ENCODE measurements at places on chromosomes 3 and 15.

DNA sequence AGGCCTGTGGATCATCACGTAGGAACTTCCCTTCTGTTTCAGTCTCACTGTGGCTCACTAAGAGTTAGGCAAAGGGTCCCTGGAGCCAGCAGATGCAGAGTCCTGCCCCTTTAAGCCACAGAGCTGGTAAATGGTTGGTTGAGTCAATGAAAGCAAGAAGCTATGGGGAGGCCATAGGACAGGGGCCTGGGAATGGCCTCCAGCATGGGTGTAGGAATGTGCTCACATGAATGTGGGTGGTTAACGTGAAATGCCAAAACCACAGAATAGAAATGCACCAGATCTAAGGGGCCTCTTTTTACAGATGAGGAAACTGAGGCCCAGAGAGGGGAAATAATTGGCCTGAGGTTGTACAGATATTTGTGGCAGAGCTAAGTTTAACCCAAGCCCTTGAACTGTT is 150.3 kb downstream of the TLE3 start:
- DNase-seq: no peak

GRCh38 chr3:72629191-72629631 is 219.0 kb downstream of the SHQ1 start:
- no peak for DNase-seq

DNA sequence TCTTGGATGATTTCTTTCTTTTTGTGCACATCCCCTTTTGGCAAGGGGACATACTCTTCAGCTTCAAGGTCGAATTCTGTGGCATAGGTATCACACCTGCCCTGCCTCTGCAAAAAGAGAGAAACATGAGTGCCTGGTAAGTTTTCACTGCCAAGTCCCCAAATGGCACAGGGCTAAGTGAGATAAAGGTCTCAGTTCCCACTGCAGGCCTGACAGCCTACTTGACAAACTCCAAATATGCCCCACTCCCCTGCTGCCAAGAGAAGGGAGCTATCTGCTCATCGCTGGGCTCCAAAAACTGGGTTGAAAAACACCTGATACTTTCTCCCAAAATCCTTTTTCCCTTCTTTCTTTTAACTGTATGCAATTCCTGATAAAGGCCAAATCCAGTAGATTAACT is 23.0 kb downstream of the RUVBL1 start:
- no peak for DNase-seq

- no peak for DNase-seq
Observed at GRCh38 chr3:65569845-65570405, 468.8 kb downstream of the MAGI1 start.

DNA sequence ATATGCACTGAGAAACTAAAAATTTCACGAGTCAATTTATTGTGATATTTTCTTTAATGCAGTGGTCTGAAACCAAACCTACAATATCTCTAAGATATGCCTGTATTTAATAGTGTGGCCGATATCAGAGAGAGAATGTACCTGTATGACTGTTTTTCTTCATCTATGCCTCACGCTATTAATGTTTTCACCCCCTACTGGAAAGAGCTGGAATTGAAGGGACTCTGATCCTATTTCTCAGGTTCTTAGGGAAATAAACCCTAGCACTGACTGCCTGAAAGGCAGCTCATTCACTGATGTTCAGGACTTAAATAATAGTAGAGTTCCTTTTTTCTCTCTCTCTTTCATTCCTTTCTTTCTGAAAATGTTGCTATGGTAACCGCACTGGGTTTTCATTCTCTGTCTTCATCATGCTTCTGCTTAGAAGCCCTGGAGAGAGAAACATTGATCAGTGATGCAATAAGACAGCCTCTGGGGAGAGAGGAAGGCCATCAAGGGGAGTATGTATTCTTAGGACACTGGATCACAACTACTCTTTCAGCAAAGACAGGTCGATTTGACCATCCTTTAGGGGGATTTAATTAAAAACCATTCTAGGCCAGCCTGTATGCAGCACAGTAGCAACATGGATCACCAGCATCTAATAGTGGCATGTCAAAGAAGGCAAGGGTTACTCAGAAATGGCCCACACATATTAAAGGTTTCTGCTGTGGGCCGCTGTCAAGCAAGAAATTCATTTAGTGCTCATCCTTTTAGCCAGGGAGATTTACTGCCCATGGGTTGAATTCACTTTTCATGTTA is 1135.7 kb downstream of the IGSF11 start:
- DNase-seq: no peak

- DNase-seq: no peak
Observed at GRCh38 chr15:51496246-51496645, 126.3 kb downstream of the DMXL2 start.

DNA sequence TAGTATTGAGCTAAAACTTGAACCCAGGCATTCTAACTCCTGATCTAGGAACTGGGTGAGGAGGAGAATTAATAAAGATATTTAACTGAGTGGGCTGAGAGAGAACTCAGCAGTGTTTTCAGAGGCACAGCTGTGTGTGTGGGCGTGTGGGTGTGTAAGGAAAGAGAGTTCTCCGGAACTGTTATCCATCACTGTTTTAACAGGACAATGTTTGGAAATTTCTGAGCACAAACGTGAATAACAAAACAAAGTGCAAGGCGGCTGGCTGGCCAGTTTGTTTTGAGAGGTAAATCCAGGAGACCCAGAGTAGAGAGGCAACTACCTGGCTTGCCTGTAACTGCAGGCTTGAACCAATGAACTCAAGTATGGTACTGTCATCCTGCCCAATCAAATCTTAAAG is 5.0 kb upstream of the PTPN9 start:
- DNase-seq: no peak

DNA sequence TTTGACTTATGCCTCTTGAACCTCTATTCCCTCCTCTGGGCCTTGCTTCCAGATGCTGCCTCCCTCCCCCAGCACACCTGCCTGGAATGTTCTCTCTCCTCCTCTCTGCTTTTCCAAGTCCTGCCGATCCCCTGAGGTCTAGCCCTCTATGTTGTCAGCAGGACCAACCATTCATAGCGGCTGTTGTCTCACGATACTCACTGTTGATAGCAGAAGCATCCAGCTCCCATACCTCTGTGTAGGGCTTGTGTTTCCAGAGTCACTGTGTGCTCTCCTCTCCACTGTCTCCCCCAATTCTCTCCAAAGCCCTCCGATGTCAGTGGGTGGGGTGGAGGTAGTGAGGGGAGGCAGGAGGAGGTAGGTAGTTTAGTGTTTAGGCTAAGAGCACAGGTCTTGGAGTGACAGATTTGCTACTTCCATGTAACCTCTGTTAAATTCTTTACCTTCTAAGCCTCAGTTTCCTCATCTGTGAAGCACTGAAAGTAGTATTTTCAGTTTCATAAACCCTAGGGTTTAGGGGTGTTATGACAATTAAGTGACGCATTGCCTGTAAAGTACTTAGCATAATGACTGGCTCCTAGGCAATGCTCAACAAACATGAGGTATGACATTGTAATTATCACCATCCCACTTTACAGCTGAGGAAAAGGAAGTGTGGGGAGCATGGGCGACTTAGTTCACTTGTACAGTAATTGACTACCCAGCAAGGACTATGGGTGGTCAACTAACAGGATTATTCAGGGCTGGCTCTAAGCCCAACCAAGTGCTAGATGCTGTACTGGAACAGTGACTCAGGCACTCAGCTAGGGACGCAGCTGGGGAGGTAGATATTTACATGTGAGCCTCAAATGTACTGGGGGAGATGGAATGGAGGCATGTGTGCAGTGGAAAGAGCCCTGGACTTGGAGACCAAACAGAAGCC is 122.8 kb downstream of the CACNA1D start:
- no peak for DNase-seq

DNA sequence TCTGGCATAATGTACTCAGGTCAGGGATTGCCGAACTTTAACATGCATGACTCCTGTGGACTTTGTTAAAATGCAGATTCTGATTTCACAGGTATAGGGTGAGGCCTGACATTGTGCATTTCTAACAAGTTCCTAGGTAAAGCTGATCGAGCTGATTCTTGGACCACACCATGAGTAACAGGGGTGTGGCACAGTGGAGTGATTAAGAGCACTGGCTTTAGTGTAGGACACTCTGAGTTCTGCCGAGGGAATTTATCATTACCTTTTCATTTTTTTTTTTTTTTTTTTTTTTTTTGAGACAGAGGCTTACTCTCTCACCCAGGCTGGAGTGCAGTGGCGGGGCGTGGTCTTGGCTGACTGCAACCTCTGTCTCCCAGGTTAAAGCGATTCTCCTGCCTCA is 169.3 kb downstream of the ADAMTS9 start:
- no peak for DNase-seq

- DNase-seq: no peak
Observed at GRCh38 chr15:28068930-28069329, 30.2 kb downstream of the OCA2 start.

GRCh38 chr3:133023362-133023761 is 14.8 kb upstream of the TMEM108 start:
- no peak for DNase-seq

DNA sequence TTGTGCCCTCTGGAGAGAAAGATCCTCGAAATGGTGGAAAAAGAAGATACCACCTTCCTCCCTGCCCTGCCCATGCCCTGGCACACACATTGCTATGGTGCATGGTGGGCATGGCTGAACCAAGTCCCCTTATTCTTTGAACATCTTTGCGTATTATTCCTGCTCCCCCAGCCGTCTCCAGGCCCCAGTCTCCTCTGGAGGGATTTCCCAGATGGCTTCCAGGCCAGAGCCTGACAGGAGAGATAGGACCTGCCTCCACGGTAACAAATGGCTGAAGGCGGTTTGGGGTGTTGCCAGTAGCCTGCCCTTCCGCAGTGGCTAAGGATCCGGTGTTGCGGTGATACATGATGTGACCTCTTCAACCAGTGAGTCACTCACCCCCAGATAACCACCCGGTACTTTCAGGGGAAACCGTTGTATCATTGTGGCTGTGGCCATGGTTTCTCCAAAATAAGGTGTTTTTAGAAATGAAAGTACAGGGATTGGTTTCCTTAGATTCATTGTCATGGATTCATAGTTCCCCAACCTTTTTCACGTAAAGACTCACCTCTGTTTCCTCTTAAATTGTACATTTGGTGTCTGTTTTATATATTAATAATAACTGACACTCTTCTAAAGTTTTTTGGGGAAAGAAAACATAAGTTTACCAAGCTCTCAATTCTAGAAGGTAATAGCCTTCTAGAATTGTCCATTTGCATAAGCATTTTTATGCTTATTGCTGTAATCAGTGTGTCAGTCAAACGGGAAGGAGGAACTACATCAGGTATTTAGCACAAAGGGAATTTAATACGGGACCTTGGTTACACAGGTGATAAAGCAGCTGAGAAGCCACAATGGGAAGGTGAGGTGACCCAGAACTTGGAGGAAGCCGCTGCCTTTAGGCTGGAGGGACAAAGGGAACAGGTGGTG is 25.9 kb downstream of the SMAD3 start:
- peak; percentile 51 for DNase-seq

GRCh38 chr3:54537506-54537905 is 390.4 kb downstream of the LRTM1 start:
- DNase-seq: no peak

DNA sequence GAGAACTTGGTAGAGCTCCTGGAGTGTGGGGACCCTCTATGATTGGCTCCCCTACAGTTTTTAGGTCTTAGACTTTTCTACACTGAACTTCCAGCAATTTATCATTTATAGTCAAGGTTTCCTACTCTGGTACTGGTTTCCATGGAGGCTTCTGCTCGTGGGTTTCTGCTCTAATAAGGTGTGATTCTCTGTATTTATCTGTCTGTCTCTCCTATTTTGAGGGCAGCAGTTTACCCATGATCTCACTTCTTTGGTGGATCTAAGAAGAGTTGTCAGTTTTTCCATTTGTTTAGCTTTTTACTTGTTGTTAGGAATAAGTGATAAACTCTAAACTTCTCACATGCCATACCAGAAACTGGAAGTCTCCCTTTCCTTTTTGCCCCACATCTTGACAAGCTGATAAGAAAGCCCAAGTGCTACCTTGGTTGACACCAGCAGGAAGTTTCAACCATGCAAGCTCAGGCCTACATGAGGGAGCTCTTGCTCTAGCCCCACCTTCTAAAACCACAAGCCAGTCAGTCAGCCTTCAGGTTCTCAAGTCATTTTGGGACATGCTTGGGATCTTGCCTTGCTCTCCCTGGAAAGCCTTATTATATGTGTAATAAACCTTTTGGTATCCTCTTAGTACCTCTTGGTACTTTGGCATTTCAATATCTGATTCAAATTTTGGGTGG is 10.0 kb downstream of the TIMMDC1 start:
- no peak for DNase-seq

DNA sequence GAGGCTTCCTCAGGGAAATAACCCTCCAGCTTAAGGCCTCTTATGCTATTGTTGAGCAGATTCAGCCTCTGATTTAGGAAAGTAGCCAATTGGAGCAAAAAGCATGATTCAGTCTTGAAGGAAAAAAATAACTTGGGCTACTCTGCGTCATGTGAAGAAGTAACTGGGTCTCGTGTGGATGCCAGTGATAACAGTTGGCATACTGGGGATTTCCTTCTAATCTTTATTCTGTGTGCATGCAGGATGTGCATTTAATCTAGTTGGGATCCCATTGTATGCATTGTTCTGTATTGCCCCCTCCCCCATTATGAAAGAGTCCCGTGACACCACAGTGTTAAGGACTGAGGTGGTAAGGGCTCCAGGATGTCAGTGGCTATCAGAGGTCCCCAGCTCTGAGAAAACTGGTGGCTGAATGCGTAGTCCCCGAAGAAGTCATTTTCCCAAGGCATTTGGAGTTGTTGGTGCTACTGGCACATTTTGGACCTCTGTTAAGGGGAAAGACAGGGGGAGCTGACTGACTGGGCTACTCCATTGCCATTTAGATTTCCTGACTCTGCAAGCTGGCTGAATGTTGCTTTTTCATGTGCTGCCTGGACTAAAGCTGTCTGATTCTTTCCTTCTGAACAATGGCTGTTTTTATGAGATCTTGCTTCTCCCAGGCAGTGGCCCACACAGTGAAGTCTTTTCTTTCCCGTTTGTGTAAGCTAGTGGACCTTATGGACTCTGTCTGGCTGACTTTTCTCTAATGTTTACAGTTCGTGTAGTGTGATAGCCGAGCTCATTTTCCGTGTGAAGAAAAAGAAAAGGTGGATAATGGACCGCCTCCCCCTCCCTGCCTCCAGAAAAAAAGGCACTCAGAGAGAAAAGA is 38.4 kb upstream of the TRAK1 start:
- DNase-seq: no peak

GRCh38 chr15:70362886-70363285 is 265.2 kb upstream of the TLE3 start:
- no peak for DNase-seq

DNA sequence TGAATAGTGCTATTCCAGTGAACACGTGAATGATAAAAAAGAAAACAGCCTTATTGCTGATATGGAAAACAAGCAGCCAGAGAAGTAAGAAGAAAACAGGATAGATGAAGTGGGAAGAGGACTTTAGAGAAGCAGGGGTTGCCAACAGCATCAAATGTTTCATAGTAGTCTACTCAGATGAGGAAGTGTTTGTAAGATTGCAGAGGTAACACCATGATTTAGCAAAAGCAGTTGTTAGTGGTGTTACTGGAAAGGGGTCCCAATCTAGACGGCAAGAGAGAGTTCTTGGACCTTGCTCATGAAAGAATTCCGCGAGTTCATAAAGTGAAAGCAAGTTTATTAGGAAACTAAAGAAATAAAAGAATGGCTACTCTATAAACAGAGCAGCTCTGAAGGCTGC is 108.8 kb upstream of the MCTP2 start:
- no peak for DNase-seq

Data from omental fat pad (tissue), 4 donors.